Fibroblast of lung (primary cell): ENCODE measurements at places on chromosomes 1 and 21. TPM values are rescaled to one million over a fixed set of nuclear protein-coding genes. Genes with fewer than 3 reads are reported as not detected.

DNA sequence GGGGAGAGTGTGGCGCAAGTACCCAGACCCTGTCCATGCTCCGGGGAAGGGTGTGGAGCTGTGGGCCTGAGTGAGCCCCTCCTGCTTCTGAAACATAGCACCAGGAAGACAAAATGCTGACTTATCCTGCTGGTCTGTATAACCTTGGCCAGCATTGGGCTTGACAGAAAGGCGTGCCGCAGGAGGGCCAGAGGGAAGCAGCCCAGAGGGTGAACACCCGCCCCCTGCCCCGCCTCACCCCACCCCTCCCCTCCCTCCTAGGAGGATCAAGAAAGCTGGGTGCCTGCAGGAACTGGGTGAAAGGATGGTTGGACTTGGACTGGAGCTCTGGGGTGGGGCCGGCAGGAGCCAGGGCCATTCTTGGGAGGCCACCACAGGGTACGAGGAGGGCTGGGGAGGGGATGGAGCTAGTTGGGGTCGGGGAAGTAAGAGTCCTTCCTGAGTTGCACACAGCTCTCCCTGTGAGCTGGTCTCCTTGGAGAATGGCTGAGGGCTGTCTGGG, 27.1 kb downstream of the PTPRF start:
- no peak overlapping the region for H3K4me3 ChIP-seq
- H3K27ac ChIP-seq = no peak overlapping the region
- peak; percentile 70 for DNase-seq
- H3K27me3 ChIP-seq = no peaks in the 10 kb centered on the region

Gene AGL
- total RNA-seq = 11.6 and 12.6 TPM in 2 replicates

Gene PCP4
- total RNA-seq = not detected in 2 replicates

DNA sequence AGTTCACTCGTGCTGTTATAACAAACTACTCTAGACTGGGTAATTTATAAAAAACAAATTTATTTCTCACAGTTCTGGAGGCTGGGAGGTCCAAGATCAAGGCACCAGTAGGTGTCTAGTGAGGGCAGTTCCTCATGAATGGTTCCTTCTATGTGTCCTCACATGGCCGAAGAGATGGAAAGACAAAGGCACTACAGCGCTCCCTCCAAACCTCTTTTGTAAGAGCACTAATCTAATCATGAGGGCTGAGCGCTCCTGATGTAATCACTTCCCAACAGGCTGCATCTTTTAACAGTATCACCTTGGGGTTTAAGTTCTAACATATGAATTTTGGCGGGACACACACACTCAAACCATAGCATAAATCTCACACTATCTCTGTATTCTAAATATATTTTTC, 54.0 kb upstream of the KANK4 start:
- H3K27me3 ChIP-seq = no peaks in the 10 kb centered on the region
- no peak overlapping the region for H3K4me3 ChIP-seq
- no peaks in the 10 kb centered on the region for H3K36me3 ChIP-seq
- DNase-seq = no peak
- no peaks in the 10 kb centered on the region for H3K4me1 ChIP-seq

GRCh38 chr1:113856401-113856790, 15.1 kb downstream of the PTPN22 start:
- H3K27ac ChIP-seq = no peak overlapping the region
- no peak overlapping the region for H3K4me3 ChIP-seq
- H3K27me3 ChIP-seq = no peaks in the 10 kb centered on the region

Gene DNALI1
- total RNA-seq = 3.6 and 5.0 TPM in 2 replicates

DNA sequence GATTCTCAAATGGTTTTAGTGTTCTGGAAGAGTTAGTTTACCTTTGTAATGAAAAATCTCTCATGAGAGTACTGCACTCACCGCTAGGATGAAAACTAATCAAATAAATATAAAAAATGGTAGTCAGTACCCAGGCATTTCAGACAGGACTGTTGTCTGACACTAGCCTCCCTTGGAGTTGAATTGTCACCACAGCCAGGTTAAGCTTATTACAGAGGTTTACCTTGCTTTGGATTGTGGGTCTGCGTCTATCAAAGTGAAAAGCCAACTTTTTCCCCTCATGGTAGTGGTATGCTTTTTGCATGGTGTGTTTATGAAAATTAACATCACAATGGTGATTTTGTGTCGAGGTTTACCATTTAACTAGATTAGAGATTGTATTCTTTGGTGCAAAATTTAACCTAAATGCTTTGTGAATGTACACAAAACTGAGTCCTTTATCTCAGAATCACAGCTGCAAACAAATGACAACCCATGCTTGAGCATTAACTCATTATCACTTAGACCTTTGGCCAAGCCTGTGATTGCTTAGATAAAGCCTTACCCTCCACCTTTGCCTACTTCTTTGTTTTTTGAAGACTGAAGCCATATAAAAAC, 20.1 kb downstream of the RAP1A start:
- H3K4me3 ChIP-seq = no peak overlapping the region
- H3K36me3 ChIP-seq = no peaks in the 10 kb centered on the region
- no peak overlapping the region for H3K27ac ChIP-seq
- no peaks in the 10 kb centered on the region for H3K27me3 ChIP-seq
- no peak for DNase-seq

DNA sequence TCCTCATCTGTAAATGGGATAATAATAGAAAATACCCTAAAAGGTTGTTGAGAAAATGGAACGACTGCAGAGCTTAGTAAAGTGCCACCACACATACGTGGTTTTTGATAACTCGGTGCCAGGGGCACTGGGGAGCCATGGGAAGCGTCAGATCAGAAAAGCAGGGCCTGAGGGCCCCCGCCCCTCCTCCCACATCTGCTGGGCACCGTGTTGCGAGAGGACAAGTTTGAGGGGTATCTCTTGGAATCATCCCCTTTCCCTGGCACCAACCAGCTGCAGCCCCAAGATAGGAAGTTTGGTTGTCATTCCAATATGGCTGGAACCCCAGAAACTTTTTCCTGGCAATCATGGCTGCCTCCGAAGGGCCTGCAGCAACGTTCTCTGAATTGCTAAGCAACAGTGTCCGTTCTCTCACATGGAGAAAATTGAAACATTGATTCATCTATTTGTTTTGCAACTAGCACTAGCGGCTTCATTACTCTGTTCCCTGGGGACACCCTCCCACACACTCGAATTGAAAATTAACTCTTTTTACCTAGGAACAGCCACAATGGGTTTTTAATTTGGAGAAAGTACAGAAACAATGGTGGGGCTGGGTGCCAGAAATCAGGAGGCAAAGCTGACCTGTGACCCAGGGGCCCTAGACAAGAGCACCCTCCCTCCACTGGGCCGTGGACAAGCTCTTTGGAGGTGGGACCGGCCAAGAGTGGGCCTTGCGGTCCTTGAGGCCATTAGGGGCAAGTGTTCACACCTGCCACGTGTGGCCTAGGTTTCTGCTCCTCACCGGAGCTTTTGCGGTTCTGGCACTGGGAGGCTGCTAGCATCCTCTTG, 190.0 kb upstream of the VAMP3 start:
- H3K4me3 ChIP-seq = no peak overlapping the region
- no peak for DNase-seq
- no peak overlapping the region for H3K27ac ChIP-seq
- H3K36me3 ChIP-seq = no peaks in the 10 kb centered on the region

DNA sequence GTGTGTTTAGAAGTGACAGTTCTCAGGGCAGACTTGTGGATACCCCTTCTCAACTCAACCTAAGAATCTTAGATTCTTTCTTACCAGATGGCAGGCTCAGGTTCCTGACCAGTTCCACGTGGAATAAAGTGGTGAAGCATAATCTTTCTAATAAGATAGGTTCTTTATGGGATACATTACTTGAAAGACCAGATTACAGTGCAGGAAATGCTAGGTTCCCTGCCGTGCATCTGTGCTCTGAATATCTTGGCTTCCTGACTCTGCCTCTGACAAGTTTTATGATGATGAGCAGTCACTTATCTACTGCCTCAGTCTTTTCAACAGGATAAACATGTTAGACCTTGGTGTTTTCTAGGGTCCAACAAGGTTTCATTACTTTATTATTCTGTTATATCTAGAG, 207.9 kb upstream of the CACYBP start:
- H3K4me1 ChIP-seq = no peaks in the 10 kb centered on the region
- no peaks in the 10 kb centered on the region for H3K27me3 ChIP-seq
- no peak overlapping the region for H3K27ac ChIP-seq
- no peak for DNase-seq
- no peak overlapping the region for H3K4me3 ChIP-seq
- H3K36me3 ChIP-seq = no peaks in the 10 kb centered on the region

DNA sequence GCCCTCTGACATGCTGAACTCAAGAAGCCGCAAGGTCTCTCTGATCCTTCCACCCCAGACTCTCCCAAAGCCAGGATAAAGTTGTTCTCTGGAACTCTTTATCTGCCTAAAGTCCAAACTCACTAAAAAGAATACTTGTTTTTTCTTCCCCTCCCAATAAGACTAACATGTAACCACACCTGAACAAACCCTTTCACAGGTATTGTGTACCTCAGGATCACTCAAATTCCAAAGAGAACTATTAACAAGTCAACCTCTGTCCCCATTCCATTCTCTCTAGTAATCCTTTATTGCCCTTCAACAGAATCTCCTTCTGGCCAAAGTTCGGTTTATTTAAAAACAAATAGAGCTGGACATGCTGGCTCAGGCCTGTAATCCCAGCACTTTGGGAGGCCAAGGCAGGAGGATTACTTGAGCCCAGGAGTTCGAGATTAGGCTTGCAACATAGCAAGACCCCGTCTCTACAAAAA, 4.1 kb upstream of the TOE1 start:
- H3K4me1 ChIP-seq = peaks cover 4% of the 10 kb centered on the region
- DNase-seq = no peak
- H3K4me3 ChIP-seq = no peak overlapping the region
- peaks cover 5% of the 10 kb centered on the region for H3K36me3 ChIP-seq
- no peaks in the 10 kb centered on the region for H3K27me3 ChIP-seq

Gene TMEM200B
- 17.7 and 18.5 TPM in 2 replicates for total RNA-seq

DNA sequence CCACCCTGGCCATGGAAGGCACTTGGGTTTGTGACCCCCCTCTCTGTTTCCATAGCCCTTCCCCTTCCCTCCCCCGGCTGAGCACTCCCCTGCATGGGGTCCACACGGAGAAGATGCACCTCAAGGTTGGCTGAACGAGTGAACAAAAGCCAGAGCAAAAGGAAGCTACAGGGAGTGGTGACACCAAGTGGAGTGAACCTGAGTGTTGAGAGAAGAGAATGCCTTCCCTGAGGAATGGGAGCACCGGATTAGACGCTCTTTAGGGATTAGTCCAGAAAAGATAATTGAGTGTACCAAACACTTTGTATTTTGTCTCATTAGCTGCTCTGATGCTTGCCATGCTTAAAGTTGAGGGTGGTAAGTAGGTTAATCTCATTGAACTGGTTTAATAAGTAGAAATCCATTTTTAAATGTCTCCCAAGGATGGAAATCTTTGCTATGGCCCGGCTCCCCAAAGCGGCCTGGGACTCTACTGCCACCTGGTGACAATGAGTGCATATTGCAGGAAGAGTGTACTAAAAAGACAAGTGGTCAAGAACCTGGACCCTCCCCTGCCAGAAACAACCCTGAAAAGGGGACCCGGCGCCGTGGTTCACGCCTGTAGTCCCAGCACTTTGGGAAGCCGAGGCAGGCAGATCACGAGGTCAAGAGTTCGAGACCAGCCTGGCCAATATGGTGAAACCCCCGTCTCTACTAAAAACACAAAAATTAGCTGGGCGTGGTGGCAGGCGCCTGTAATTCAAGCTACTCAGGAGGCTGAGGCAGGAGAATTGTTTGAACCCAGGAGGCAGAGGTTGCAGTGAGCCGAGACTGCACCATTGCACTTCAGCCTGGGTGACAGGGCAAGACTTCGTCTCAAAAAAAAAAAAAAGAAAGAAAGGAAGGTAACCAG, 150.6 kb upstream of the ZC3H12A start:
- no peak overlapping the region for H3K4me3 ChIP-seq
- no peaks in the 10 kb centered on the region for H3K36me3 ChIP-seq
- no peaks in the 10 kb centered on the region for H3K4me1 ChIP-seq

- H3K36me3 ChIP-seq = no peaks in the 10 kb centered on the region
- peaks cover 7% of the 10 kb centered on the region for H3K27me3 ChIP-seq
- no peaks in the 10 kb centered on the region for H3K4me1 ChIP-seq
- no peak for DNase-seq
- no peak overlapping the region for H3K4me3 ChIP-seq
Observed at GRCh38 chr1:113247782-113248181, 142.5 kb upstream of the MAGI3 start.

GRCh38 chr1:68178821-68179490, 53.4 kb downstream of the WLS start:
- H3K36me3 ChIP-seq = peaks cover 1% of the 10 kb centered on the region
- H3K4me1 ChIP-seq = peaks cover 32% of the 10 kb centered on the region
- H3K27me3 ChIP-seq = no peaks in the 10 kb centered on the region

DNA sequence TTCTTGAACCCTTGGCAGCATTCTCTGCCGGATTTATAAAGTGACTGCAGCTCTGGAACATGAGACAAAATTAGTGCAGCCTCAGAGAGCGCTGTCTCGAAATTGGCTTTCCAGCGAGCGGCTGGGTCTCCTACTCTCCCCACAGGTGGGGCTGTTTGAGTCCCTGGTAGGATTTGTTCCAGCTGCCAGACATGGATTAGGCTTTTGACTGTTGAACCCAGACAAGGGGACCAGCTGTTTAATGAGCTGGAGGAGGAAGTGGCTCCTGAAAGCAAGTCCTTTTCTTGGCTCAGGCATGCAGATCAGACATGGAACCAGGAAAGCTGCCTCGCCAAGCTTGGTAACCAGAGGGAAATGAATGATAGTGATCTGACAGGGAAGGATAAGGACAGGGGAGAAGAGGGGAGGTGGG, 69.6 kb downstream of the UBIAD1 start:
- H3K36me3 ChIP-seq = no peaks in the 10 kb centered on the region
- H3K4me3 ChIP-seq = no peak overlapping the region
- peaks cover 17% of the 10 kb centered on the region for H3K27me3 ChIP-seq
- no peak overlapping the region for H3K27ac ChIP-seq
- no peaks in the 10 kb centered on the region for H3K4me1 ChIP-seq

GRCh38 chr1:38257374-38257773, 210.8 kb upstream of the POU3F1 start:
- no peak for DNase-seq
- no peaks in the 10 kb centered on the region for H3K36me3 ChIP-seq
- H3K4me3 ChIP-seq = no peak overlapping the region

Gene FCGR1A
- not detected in 2 replicates for total RNA-seq

GRCh38 chr1:147409886-147410285, 131.4 kb upstream of the BCL9 start:
- no peaks in the 10 kb centered on the region for H3K27me3 ChIP-seq
- no peak overlapping the region for H3K27ac ChIP-seq
- no peak for DNase-seq
- no peaks in the 10 kb centered on the region for H3K36me3 ChIP-seq
- H3K4me1 ChIP-seq = no peaks in the 10 kb centered on the region

GRCh38 chr1:199273837-199274379, 635.1 kb downstream of the PTPRC start:
- DNase-seq = peak; percentile 26
- no peak overlapping the region for H3K27ac ChIP-seq
- no peaks in the 10 kb centered on the region for H3K36me3 ChIP-seq
- H3K4me1 ChIP-seq = peaks cover 10% of the 10 kb centered on the region
- H3K4me3 ChIP-seq = no peak overlapping the region
- no peaks in the 10 kb centered on the region for H3K27me3 ChIP-seq

DNA sequence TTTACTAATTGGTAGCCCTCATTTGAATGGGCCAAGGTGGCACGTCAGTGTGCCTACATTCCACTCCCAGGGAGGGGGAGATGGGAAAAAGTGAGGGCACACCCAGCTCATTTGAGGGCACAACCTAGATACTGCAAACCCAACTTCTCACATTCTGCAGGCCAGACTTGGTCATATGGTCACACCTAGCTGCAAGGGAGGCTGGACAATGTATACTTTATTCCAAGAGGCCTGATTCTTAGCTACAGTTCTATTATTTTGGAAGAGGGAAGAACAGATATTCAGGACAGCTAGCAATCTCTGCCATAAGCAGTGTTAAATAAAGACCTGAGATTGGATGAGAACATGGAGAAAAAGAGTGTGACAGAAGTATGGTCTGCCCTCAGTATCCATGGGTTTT, 180.4 kb downstream of the ROR1 start:
- H3K4me1 ChIP-seq = peaks cover 6% of the 10 kb centered on the region
- no peak for DNase-seq
- H3K27me3 ChIP-seq = no peaks in the 10 kb centered on the region
- no peaks in the 10 kb centered on the region for H3K36me3 ChIP-seq
- H3K4me3 ChIP-seq = no peak overlapping the region
- H3K27ac ChIP-seq = no peak overlapping the region
